Epithelial cell of umbilical artery (primary cell): ENCODE measurements at places on chromosomes 2 and 18. TPM values are rescaled to one million over a fixed set of nuclear protein-coding genes. Genes with fewer than 3 reads are reported as not detected.

Gene EFEMP1
- total RNA-seq: 1,703 and 3,226 TPM in 2 replicates

Gene BCL11A
- total RNA-seq: under 0.01 TPM in 2 replicates

Gene KIAA2012
- not detected in 2 replicates for total RNA-seq

Gene GALNT5
- under 0.01 and 0.30 TPM in 2 replicates for total RNA-seq

Gene TRAK2
- 24.0 and 28.7 TPM in 2 replicates for total RNA-seq

Gene CSRNP3
- 0.46 TPM in 1 of 2 replicates, not detected in the other for total RNA-seq

Gene G6PC2
- not detected in 2 replicates for total RNA-seq

Gene DUSP19
- 1.9 and 3.2 TPM in 2 replicates for total RNA-seq

Gene PMAIP1
- 21.4 and 27.2 TPM in 2 replicates for total RNA-seq

Gene LOXHD1
- not detected in 2 replicates for total RNA-seq

Gene ERFE
- 0.30 and 0.32 TPM in 2 replicates for total RNA-seq

Gene NRBP1
- 104 and 129 TPM in 2 replicates for total RNA-seq

Gene MOGAT1
- not detected in 2 replicates for total RNA-seq

Gene IKZF2
- total RNA-seq: 0.32 and 0.91 TPM in 2 replicates

Gene SNRPD1
- total RNA-seq: 19.2 and 19.6 TPM in 2 replicates
